ENCODE measurements at places on chromosomes 12 and 14. TPM values are rescaled to one million over a fixed set of nuclear protein-coding genes. Genes with fewer than 3 reads are reported as not detected.
A peak's percentile ranks its signal among the peaks of the same experiment; 100 is the strongest.

DNA sequence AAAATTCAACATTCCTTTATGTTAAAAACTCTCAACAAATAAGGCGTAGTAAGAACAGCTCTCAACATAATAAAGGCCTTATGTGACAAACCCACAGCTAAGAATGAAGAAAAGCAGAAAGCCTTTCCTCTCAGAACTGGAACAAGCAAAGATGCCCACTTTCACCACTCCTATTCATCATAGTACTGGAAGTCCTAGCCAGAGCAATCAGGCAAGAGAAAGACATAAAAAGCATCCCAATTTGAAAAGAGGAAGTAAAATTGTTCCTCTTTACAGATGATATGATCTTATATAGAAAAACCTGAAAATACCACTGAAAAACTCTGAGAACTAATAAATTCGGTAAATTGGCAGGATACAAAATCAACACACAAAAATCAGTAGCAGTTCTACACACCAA is 52.1 kb downstream of the STON2 start:
- no peak for DNase-seq

- DNase-seq: no peak
Measured at GRCh38 chr14:71591929-71592328, 340.3 kb upstream of the RGS6 start.

DNA sequence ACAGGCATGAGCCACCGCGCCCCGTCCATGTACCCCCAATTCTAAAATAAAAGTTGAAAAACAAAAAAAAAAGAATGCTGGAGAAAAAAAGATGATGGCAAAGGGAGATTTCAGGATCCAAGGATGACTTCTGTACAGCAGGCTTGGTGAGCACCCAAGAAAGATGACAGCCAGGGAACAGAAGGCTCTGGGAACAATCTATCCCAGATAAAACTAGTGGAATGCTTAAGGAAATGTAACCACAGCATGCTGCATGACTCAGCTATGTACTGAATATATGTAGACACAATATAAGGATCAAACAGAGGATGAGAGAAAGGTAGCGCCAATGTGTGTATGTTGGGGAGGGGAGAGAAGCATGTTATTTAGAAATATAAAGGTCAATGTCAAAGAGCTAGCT is 123.7 kb upstream of the TMTC1 start:
- no peak for DNase-seq

DNA sequence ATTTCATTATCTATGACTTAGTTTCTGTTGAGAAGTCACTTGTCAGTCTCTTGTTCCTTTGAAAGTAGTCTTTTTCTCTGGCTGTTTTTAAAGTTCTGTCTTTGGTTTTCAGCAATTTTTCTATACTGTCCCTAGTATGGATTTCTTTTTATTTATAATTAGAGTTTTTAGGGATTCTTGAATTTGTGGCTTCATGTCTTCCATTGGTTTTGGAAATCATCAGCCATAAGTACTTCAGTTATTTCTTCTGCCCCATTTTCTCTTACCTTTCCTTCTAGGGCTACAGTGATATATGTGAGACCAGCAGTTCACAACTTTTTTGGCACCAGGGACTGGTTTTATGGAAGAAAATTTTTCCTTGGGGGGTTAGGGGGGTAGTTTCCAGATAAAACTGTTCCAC is 90.0 kb upstream of the EVL start:
- no peak for DNase-seq

- DNase-seq: peak; percentile 31
Measured at GRCh38 chr12:102061096-102061559, 663 bp downstream of the WASHC3 start.

DNA sequence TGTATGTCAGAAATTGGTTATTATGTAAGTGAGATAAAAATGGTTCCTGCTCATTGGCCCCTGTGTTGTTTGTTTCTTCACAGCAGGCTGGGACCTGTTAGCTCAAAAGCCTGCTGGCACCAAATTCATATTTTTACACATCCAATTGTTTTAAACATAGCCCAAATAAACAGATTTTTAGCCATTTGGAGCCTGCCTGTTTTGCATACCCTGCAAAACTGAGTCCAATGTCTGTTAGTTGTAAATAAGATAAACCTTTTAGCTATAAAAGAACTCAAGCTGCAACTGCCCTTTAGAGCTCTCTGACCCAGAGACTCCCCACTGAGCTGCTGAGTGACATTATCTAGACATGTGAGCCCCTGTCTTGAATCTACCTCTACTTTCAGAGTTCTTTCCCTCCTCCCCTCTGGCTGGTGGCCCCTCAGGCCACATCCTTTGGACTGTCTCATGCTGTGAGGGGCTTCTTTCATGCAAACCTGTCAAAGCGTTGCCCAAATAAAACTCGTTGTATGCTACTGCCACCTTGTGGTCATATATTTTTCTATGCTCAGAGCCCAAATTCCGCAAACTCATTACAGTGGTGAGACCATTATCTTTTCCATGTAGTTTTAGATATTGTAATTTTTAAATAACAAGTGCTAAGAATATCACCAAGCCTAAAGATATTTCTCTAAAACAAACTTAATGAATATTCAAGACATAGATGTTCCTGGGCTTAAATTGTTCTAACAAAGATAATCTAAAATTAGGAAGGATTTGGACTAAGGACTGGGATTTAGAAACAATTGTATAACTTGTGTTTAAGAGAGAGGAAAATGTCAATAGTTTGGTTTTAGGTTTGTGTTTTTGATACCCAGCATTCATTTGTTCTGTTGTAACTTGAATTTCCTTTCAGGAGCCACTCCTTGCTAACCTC is 337.9 kb downstream of the AACS start:
- peak; percentile 71 for DNase-seq

DNA sequence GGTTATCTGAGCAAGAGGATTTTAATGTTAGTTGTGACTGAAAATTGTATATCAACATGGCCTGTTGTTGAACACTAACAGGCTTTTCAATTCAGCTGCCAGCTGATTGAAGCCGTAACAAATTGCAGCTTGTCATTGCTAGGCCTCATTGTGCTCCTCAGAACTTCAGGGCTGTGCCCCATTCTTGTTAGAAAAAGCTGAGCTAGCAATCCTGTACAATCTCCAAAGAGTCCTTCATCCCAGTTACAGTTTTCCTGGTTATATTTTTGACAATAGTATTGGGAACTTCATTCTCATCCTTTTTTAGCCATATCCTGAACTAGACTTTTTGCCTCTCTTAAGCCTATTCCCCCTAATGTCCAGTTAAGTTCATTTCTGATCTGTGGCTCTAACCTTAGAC is 564.1 kb upstream of the ATXN7L3B start:
- DNase-seq: no peak

DNA sequence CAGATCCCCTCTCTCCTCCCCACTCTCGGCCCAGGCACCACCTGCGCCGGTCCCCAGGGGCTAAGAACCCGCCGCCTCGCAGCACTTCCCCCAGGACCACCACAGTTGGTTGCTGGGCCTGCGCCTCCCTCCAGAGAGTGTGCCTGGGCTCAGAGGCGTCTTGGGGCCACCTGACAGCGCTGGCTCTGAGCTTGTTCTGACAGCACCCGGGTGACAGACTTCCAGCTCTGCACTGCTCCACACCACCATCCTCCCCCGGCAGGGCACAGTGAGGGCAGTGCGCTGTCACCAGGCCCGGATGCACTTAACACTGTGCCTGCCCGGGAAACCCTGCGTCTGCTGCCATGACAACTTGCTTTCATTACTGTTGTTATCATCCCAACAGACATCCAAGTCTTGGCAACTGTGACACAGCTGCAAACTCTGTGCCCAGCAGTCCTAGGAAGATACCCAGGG is 6.6 kb downstream of the BRF1 start:
- no peak for DNase-seq

GRCh38 chr12:14148489-14149270 is 167.3 kb upstream of the GRIN2B start:
- DNase-seq: no peak

- no peak for DNase-seq
Measured at GRCh38 chr12:121565076-121565475, 15.7 kb downstream of the KDM2B start.

- peak; percentile 34 for DNase-seq
Measured at GRCh38 chr14:20614038-20614840, 23.1 kb upstream of the RNASE12 start.

DNA sequence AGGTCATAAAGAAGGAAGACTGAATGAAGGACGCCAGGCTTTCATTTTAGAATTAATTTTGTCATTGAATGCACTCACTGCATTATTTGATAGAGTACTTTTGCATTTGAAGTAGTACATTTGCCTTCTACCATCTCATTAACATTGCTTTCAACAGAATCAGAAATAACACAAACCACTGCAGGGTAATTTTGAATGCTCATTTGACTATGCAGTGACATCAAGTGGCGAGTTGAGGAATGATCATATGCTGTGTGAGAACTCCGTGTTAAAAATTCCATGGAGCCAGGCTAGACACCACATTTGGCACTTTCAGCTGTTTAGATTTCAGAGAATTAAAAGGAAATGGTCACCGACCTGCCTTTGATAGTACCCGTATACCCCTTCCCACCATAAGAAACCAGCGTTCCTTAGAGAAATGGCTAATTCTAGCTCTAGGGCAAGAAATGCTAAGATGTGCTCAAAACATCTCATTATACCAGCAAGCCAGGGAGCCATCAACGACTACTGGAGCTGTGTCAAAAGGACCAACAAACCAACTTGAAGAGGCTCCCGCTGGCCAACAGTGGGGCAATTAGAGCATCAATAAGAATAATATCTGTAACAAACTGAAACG is 16.5 kb downstream of the HEBP1 start:
- DNase-seq: peak; percentile 80

DNA sequence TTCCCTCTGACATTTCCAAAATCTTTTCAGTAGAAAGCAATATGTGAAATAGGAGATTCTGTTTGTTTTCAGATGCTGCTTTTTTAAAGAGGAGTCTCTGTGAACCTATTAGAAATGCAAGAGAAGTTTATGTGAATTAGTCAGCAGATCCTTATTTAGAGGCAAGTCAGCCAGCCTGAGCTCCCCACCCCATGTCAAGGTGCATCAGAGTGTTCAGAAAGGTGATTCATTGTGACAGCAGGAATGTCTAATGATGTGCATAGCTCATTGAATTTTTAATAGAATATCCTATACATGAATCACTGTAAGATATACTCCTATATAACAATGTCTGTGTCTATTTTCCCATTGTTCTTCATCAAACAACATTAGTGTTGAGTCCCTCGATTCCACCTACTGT is 1222.4 kb upstream of the USP15 start:
- DNase-seq: no peak

DNA sequence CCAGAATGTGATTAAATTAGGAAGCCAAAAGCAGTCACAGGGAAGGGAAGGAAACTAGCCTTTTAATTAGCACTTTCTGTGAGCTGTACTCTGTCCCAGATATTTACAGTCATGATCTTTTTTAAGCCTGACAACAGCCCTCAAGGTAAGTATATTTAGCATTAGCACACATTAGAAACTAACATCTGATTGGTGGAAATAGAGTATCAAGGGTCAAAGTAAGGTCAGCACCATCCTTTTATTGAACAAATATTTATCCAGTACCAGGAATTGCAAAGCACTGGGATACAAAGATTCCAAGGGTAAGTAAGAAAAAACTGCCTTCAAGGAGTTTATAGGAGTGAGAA is 28.2 kb downstream of the RPGRIP1 start:
- peak; percentile 49 for DNase-seq

- DNase-seq: no peak
Measured at GRCh38 chr12:23952071-23952470, 2.6 kb upstream of the SOX5 start.

Gene COQ5
- 14.2 TPM for total RNA-seq

Gene SLC5A8
- total RNA-seq: not detected

Gene C1QL4
- not detected for total RNA-seq

Gene GPR68
- total RNA-seq: not detected

Gene KRT82
- total RNA-seq: not detected

Gene LHX5
- total RNA-seq: not detected

Gene CTSG
- total RNA-seq: not detected
